ENCODE measurements at places on chromosomes 6 and 20.

- DNase-seq: no peak
These were observed 456.5 kb downstream of the EPHA7 start for GRCh38 chr6:92962846-92963245.

GRCh38 chr6:39843305-39844020 lies 51.3 kb downstream of the DAAM2 start:
- DNase-seq: no peak

DNA sequence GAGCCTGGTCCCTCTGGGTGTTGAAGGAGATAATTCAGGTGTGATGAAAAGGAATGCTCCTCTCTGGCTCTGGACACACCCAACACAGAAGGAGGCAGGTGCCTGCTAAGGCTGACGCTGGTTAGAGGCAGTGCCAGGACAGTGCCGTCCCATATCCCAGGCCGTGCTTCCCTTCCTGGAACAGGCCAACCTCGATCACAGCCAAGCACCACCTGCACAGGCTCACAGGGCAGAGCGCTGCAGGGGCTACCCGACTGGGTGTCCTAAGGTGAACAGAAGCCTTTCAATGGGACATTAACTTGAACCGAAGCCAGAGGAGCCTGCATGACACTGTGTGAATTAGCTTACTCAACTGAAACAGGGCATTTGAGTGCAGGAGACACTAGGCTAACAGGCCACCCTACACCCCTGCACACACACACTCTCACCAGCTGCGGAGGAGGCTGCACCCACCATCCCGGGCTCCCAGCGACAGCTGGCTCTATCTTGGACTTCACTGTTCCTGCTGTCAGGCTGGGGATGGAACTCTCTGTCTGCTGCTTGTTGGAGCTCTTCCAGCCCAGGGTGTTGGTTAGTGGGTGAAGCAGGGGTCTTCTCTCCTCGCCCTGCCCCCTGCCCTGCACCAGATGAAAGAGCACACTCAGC lies 347.2 kb downstream of the TAF4 start:
- no peak for DNase-seq

DNA sequence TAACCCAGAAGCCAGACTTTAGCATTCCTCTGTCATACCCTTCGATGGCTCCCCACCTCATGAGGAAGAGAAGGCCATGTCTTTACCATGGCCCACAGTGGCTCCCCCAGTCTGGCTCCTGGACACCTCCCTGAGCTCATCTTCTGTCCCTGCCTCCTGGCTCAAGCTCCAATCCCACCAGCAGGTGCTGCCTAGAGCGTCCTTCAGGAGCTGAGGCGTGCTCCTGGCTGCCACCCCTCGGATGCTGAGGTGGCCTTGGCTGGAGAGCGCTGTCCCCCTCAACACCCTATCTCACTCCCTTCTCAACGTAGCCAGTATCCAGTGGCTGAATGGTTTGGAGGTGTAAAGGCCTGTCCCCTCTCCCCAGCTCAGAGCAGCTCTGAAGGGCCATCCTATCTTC lies 47.4 kb upstream of the RANBP9 start:
- DNase-seq: no peak

DNA sequence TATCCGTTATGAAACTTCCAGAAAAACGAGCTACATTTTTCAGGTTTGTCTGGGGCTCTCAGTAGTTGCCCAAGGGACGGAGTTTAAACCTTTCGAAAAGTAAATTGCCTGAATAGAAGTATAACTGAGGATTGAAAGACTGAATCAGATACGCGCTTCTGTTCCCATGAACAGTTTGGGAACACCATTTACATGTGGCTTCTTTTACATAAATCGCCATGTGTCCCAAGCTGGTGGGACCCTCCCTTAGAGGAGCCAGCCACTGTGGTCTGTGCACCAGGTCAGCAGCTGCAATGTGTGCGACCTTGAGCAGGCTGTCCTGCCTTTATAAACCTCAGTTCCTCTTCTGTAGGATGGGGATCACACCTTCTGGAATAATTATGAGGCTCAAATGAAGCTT lies 11.0 kb downstream of the ENTPD6 start:
- DNase-seq: no peak

- no peak for DNase-seq
These were observed 6.2 kb downstream of the TRIM26 start for GRCh38 chr6:30206799-30207618.

DNA sequence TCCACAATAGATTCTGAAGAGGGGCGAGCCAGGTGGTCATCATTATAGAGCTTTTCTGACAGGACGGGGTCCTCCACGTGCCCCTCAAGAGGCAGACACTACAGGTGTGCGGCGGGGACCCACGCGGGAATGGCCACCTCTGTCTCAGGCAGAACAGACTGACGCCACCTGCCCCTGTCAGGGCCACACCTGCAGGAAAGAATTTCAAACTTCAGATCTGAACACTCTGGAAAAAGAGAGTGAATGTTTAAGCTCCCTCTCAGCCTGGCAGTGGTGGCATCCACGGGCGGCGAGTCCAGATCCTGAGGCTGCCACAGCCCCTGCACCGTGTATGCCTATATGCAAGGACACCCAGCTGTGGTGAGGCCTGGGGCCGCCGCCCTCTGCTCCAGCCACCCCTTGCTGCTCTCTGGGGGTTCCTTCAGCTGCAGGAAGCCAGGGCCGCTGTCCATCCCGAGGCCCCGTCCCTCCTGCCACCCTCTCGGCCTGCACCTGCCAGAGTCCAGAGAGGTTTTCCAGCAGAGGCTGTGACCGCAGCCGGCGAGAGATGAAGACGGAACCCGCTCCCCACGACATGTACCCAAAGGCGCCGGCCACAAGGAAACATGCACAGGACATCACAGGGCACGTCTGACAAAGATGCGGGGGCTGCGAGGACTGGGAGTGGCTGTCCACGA lies 234.9 kb downstream of the ERMARD start:
- no peak for DNase-seq

DNA sequence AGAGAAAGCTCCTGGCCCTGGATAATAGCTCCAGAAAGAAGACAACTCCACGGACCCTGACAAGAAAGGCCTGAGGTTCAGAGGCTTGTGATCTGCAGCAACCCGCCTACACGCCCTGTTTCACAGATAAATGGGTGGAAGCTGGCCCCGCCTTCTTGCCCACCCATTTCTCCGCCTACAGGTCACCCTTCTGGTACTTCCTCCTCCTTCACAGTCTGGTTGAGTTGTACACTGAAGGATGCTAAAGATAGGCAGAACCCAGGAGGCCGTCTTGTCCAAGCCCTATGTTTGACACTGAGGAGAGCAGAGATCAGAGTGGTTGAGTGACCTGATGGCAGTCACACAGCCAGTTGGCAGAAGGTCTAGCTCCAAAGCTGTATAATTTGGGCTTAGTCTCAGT lies 34.2 kb upstream of the MDGA1 start:
- DNase-seq: no peak

- DNase-seq: no peak
These were observed 436.2 kb upstream of the SOX4 start for GRCh38 chr6:21157186-21157929.

DNA sequence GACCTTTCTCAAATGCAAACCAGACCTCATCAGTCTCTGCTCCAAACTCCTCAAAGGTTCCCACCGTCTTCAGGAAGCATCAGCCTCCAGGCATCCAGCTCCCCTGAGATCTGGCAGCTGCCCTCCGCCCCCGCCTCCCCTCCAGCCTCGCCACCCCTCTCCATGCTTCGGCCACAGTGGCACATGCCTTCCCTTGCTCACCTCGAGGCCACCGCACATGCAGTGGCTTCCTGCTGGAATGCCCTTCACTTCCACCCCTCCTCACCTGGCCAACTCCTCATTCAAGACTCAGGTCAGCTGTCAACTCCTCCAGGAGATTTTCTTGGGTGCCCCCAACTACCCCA lies 13.4 kb downstream of the KIAA1755 start:
- no peak for DNase-seq

DNA sequence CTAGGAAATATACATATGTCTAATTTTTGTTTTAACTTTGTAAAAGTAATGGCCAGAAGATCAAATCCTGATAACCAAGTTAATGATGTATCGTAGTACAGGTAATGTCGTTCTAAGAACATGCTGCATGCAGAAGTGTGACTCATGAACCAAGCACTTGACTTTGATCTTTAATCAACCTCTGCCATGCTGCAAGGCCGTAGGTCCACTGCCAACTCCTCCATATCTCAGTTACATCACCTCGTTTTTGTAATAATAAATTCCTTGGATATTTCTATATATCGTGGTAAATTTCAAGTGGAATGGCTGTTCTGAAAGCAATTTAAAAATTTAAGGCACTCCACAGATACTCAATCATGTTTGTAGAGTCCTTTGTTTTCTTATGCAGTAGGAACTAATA lies 771.7 kb downstream of the EPHA7 start:
- DNase-seq: no peak

DNA sequence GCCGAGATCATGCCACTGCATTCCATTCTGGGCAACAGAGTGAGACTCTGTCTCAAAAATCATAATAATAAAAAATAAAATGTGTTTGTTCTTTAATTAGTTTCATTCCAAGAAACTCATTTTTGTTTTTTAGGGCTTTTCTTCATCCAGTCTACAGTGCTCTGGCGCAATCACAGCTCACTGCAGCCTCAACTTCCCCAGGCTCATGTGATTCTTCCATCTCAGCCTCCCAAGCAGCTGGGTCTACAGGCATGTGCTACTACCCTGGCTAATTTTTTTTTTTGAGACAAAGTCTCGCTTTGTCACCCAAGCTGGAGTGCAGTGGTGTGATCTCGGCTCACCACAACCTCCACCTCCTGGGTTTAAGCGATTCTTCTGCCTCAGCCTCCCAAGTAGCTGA lies 143.6 kb upstream of the JARID2 start:
- DNase-seq: no peak

GRCh38 chr6:82205930-82206392 lies 41.6 kb downstream of the IBTK start:
- no peak for DNase-seq

- DNase-seq: no peak
These were observed 109.3 kb upstream of the FAM83B start for GRCh38 chr6:54737247-54737646.

DNA sequence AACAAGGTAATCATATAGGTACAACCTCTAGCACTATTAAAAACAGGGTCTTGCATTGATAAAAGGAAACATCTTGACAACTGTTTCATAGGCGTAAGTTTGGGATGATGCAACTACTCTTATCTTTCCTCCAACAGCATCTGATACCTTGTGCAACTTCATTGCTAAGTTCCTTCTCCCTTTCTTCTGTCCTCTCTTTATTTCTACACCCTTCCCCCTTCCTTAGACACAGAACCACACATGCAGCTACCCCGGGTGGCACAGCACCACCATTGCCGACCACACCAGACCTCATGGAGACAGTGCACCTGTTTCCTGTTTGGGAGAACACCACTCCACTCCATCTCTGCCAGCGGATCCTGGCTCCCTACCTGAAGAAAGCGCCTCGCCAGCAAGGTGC lies 14.4 kb downstream of the MYB start:
- DNase-seq: no peak

- no peak for DNase-seq
These were observed 265.1 kb upstream of the CITED2 start for GRCh38 chr6:139639507-139639906.

DNA sequence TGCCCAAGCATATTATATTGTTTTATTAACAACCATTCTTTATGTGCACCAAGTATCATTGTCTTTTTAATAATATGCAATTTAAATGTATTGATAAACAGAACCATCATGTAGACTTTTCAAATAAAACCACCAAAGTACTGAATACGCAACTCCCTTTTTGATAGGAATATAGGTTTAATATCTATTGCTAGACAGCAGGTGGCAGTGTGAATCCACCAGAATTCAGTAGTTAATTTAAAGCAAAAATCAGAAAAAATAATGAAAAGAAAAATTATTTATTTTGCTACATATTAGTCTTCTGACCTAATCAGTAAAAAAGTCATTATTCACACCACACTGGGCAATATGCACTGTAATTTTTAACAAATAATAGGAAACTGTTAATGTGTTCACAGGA lies 143.7 kb downstream of the KLHL32 start:
- no peak for DNase-seq
